ENCODE measurements at places on chromosomes 11 and 22.

- DNase-seq, result no peak
Measured at GRCh38 chr11:122167100-122167499, 51.1 kb upstream of the BLID start.

DNA sequence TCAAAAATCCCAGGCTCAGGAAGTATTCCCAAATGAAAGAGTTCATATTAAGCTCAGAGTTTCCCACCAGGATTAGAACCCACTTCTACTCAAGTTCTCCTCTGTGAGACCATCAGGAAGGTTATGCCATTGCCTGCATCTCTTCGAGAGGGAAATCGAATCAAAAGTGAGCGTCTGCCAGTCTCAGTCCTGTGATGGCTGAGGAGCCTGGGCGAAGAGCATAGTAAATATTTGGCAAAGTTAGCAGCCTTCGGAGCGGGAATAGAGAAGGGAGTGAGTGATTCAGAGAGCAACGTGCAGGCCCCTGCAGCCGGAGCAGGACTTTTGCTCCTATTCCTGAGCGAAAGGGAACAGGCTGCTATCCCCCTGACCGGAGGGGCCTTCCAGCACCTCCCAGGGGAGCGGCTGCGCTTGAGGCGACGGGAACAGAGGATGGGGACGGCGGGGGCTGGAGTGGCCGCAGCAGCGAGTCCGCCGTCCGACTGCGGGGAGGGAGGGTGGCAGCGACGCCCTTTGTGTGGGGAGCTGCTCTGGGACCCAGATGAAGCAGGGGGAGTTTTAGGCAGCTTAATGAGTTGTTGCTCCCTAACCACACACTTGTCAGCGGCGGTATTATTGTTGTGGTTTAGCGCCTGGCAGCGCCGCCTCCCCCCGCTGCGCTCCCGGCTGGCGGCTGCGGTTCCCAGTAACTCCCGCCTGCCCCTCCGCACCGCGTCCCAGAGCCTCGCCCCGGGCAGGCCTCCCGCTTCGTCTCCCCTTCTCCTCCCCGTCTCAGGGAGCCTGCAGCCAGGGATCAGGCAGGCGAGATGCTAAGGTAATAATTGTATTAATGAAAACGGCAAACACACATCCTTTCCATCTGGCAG, 21.7 kb upstream of the NRGN start:
- no peak for DNase-seq

- no peak for DNase-seq
Measured at GRCh38 chr11:69400771-69401590, 80.5 kb upstream of the LINC01488 start.

DNA sequence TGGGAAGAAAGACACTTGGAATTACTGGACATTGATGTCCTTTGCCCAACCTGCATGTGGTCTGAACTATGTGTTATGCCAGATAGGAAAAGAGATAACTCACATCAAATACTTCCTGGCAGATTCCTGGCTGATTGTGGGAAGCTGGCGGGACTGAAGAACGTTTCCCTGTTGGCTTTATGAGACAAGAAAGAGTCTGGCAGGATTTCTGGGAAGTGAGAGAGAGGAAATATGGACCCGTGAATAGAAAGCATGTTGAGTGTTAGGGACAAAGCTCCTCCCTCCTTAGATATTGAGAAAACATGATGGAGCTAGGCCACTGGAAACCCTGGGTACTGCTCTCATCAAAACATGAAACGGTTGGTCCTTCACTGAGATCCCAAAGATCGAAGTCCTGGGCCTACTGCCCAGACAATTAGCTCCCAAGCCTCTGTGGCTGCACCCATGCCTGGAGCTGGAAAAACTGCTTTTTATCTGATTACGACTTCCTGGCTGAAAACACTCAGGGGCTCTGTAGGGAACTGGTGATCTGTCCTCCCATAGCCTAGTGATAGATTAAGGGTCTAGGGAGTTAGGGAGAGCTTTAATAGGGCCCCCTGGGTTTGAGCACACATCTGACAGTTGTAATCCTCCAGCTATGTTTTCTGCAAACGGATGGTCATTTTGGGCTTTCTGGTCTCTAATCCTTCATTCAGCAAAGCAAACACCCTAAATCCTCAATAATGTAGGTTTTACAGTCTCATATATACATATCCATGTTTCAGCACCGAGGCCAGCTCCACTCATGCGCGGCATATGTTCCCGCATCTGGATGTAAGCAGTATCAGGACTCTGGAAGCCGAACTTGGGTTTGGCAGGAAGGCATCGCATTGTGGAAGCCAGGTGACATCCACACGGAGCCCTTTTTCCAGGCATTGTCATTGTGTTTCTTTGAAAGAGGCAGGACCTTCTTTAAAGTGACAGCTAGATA, 6.1 kb upstream of the B3GAT1 start:
- DNase-seq, result no peak

DNA sequence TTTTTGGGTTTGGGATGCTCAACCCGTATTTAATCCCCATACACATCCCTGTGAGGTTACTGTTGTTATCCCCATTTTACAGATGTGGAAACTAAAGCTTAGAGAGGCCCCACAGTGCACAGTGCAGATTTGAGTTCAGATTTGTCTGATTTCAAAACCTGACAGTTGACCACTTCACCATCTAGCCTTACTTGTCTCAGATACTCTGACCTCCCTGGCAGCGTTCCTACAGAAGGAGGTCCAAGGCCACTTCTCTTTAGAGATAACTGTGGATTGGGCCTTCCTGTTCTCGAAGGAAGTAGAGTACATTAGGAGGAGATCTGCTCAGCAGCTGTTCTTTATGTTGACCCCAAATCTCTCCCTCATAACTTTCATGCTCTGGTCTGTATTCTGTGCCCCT, 46.7 kb upstream of the CTTN start:
- DNase-seq, result no peak
